ENCODE measurements at places on chromosomes 12 and 14.

DNA sequence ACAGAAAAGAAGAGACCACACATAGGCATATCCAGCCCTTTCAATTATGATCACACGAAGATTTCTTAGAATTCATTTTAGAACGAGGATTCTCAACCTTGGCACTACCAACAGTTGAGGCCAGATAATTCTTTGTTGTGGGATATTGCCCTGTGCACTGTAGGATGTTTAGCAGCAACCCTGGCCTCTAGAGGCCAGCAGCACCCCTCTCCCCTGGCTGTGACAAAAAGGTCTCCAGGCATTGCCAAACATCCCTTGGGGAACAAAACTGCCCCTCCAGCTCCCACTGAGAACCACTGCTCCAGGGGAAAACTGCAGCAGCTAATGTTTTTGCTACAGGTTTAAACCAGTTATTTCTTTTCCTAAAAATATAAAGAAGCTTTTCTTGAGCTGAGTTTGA, 7.1 kb downstream of the NT5DC3 start:
- DNase-seq = no peak

- peak; percentile 72 for DNase-seq
Measured at GRCh38 chr14:76762411-76763095, 1.3 kb downstream of the VASH1 start.

DNA sequence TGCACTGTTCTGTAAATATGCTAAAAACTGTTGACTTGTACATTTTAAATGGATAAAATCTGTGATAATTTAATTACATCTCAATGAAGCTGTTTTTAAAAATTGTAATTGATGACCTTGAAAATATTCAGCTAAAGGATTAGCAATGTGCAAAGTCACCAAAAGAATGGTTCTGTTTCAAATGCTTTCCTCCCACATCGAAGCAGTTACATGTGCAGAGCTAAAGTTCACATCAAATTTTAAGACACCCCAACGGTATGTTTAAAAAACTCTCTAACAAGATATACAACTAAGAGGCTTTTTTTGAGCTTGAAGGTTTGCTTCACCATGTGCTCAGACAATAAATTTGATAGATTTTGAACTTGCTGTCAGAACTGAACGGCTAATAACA, 114.6 kb upstream of the KRAS start:
- no peak for DNase-seq

DNA sequence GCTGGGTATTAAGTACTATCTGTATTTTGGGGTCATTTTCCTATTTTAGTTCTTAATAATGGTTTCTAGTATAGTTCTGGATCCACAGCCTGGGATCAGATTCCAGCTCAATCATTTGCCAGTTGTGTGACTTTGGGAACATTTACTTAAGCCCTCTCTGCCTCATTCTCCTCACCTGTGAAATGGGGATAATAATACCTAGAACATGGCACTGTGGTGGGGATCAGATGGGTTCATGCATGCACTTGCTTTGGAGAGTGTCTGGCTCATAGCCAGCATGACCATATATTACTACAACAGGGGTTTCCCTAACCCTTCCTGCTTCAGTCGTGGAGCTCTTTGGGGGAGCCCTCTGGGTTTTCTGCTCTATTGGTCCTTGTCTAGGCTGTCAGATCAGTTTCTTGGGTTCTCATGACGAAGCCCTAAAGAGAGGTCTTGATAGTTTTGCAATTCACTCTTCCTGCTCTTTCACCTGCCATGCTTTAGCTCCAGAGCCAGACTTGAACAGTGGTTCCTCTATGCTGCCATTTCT, 34.1 kb upstream of the SMOC1 start:
- no peak for DNase-seq

DNA sequence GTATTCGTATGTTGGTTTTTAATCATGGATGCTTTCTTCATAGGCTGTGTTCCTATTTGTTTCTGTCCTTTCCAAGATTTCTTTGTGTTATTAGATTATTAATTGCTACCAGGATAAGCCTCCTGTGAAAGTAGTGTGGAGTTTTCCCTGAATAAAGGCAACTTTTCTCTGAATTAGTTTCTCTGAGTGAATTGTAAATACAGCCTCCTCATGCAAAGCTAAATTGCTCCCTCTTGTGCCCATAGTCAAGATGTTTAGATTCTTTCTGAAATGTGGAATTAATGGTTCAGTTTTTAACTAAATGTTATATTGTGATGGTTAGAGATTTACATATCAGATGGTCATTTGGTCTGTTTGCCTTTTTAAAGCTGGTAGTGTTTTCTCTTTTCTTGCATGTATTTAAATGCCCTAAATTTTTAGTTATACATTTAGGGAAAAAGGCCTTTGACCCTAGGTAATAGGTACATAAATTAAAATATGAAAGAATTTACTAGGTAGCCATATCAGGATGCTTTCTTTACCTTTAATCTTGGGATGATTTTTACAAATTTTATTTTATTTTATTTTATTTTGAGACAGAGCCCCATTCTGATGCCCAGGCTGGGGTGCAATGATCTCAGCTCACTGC, 8.9 kb downstream of the APAF1 start:
- no peak for DNase-seq

DNA sequence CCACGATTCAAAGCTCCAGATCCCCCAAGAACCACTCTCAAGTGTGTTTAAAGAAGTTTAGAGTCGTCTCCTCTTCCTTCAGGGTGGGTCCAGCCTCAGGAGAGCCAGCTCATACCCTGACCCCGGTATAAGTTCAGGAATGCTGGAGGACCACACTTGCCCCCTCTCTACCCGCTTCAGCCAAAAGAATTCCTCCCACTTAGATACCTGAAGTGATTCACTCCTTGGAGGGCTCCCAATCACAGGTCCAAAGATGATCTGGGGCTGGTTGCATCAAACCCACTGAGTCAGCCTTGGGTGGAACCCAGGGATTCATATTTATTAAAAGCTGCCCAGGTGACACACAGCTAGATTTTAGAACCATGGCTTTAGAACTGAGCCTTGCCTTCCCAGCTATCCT, 133.5 kb upstream of the PARP11 start:
- DNase-seq = no peak

DNA sequence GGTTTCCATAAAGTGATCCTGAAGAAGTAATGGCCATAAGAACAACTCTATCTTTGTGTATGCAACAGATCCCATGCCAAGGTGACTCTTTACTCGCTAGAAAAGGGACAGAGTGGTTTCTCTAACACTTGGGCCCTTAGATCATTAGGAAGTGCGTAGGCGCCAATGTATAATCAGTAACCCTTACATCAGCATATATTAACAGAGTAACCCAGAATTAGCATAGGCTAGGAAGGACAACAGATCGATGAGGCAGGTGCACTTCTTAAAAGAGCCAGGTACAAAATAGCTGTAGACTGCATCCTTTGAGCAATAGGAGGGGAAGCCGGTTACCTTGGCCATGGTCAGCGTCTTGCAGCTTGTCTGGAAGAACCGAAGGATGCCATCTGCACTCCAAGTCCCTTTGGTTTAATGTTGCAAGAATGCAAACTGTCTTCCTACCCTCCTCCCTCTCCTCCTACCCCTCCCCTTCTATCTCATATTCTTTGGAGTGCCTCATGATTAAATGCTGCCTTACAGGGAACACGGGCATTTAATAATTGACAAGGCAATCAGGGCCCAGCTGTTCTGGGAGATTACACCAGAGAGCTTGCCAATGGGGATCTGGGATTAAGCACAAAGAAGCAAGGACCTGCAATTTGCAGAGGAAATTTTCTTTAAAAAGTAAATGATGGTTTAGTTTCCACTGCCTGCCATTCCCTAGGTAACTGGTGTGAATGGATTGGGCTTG, 8.0 kb downstream of the GSG1 start:
- no peak for DNase-seq

DNA sequence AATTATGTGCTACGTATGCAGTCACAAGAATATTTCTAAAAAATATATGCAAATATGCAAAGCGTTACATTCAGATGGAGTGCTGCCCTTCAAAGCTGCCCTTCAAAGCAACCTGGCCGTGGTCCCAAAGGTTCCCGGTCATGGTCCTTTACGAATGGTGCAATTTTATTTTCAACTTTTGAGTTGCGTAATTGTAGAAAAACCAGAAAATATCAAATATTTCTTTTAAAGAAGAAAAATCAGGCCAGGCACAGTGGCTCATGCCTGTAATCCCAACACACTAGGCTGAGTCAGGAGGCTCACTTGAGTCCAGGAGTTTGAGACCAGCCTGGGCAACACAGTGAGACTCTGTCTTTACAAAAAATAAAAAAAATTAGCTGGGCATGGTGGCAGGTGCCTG, 21.4 kb downstream of the CLSTN3 start:
- no peak for DNase-seq

- DNase-seq = no peak
Measured at GRCh38 chr12:33116284-33116683, 219.7 kb upstream of the PKP2 start.

DNA sequence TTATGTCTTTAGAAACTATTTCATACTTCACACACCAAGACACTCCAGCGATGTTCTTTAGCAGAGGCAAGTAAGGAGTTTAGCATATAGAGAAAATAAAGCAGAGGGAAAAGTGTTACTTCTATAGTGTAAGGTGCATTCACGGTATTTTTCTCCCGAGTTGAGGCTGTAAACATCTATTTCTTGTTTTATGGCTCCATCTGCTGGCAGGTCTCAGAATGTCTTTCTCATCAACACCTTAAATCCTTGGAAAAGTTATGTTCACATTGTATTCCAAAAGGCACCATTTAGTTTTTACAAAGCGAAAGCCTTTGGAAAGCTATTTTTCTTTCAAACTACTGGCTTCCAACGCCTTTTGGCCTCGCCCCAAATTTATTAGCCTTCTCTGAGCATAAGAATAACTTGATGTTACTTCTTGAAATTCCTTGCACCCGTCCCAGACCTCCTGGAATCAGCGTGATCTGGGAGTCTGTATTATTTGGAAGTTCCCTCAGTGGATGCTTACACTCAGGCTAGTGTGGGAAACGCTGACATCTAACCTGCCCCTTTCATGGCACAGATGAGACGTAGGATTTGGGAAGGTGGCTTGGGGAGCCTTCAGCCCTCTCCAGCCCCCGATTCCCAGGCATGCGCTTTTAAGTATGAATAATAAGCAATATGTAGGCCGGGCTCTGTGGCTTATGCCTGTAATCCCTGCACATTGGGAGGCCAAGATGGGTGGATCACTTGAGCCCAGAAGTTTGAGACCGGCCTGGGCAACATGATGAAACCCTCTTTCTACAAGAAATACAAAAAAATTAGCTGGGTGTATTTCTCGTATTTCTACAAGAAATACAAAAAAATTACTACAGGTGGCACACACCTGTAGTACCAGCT, 1.9 kb upstream of the PIWIL1 start:
- no peak for DNase-seq

GRCh38 chr12:121264951-121265515, 31.5 kb downstream of the CAMKK2 start:
- no peak for DNase-seq

DNA sequence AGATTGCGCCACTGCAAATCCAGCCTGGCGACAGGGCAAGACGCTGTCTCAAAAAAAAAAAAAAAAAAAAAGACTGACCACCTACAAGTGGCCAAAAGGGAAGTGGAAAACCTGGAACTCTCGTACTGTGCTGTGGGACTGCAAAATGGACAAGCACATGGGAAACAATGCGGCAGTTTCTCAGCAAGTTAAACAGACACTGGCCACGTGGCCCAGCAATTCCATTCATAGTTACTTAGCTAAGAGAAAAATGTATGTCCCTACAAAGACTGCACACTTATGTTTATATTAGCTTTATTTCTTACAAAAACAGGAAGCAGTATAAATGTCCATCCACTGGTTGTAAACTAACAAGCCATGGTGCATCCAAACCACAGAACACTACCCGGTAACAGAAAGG, 5.6 kb downstream of the CHFR start:
- DNase-seq = no peak

GRCh38 chr12:46910830-46911229, 85.0 kb upstream of the SLC38A4 start:
- no peak for DNase-seq
